ENCODE measurements at places on chromosomes 3 and 15. TPM values are rescaled to one million over a fixed set of nuclear protein-coding genes. Genes with fewer than 3 reads are reported as not detected.

The PODXL2 gene
- total RNA-seq = 39.1 TPM

The HCN4 gene
- 0.29 TPM for total RNA-seq

The GALNT15 gene
- total RNA-seq = not detected

The SLC22A14 gene
- 0.14 TPM for total RNA-seq

The NDUFB4 gene
- 136 TPM for total RNA-seq

The PARL gene
- 97.0 TPM for total RNA-seq

GRCh38 chr3:11915621-11916424 is 69.1 kb upstream of the TAMM41 start:
- DNase-seq = no peak

DNA sequence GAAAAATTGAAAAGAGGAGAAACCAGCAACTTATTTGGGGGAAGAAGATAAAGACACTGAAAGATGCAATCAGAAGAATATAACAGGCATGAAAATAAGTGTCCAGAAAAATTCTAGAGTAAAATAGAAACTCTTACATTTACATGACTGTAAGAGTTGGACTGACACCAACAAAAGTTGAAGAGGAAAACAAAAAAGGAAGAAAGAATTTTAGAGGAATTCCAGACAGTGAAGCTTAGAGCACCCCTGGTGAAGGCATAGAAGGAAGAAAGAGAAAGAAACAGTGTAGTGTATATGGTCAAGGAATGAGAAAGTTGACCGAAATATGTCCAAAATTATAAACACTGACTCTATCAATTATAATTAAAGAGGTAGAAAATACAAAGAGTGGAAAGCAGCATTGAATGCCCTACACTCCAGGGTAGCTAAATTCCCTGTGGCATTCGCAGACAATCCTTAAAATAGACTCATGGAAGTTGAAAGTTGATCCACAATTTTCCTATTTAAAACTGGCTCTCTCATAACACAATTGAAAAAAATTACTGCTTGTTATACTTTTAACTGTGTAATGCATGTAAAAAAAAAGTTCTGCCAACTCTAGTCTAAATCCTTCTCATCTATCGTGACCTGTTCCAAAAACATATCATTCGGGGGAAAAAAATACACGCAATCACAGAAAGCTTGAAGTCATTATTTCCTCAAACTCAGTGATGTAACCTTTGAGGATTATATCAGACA is 102.6 kb upstream of the ABI3BP start:
- no peak for DNase-seq

GRCh38 chr3:146543461-146544001 is 876 bp downstream of the PLSCR1 start:
- DNase-seq = no peak

- DNase-seq = no peak
Observed at GRCh38 chr3:122063908-122064307, 8.7 kb downstream of the CD86 start.

GRCh38 chr3:31345581-31345980 is 187.1 kb upstream of the STT3B start:
- no peak for DNase-seq

DNA sequence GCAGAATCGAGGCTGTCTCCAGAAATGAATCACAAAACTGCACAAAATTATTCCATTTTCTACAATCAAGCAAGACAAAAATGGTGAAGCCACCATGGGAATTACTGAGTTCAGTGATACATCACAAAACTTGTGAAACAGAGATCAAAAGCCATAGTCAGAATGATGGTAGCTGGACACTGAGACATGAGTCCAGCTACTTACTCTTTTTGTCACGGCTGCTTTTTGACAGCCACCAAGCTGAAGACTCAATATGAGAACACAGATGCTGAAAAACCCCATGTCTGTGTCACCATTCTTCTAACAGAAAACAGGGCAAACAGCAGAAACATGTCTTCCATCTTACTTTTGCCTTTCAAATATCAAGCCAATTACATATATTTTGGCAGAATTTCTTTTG is 237.6 kb downstream of the LPP start:
- no peak for DNase-seq

GRCh38 chr15:51647128-51647562 is 24.6 kb upstream of the DMXL2 start:
- DNase-seq = no peak

DNA sequence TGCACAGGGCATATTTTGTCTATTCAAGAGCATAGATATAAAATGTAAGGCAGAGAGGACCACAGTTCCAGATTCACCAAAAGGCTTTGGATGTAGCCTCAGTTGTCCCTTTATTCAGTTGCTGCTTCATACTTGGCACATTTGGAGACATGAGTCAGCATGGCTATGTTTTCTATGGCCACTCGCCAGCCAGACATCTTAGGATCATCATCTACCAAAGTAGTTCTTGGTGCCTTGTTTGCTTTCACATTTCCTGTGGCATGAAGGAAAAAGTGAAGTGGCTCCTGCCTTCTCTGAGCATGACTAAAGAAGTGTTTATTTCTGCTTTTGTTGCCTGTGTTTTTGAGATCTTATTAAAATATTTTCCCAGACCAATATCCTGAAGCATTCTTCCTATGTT is 7.2 kb downstream of the SUSD5 start:
- no peak for DNase-seq

GRCh38 chr3:54034971-54035370 is 87.4 kb upstream of the CACNA2D3 start:
- DNase-seq = no peak

DNA sequence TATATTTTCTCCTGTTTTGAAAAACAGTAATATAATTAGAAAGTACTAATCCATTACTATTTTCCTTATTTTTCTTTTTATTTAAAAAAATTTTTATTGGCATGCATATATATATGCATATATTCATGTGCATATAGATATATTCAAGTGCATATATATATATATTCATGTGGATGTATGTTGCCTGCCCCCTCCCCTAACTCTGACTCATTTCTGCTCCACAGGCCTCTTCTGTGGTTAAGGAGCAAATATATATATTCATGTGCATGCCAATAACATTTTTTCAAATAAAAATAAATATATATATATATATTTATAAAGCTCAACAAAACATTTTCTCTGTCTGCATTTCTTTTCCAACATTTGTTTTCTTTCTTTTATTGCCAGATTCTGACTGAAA is 13.6 kb upstream of the CORO2B start:
- DNase-seq = no peak

- DNase-seq = no peak
Observed at GRCh38 chr15:77421370-77421700, 647 bp downstream of the HMG20A start.

DNA sequence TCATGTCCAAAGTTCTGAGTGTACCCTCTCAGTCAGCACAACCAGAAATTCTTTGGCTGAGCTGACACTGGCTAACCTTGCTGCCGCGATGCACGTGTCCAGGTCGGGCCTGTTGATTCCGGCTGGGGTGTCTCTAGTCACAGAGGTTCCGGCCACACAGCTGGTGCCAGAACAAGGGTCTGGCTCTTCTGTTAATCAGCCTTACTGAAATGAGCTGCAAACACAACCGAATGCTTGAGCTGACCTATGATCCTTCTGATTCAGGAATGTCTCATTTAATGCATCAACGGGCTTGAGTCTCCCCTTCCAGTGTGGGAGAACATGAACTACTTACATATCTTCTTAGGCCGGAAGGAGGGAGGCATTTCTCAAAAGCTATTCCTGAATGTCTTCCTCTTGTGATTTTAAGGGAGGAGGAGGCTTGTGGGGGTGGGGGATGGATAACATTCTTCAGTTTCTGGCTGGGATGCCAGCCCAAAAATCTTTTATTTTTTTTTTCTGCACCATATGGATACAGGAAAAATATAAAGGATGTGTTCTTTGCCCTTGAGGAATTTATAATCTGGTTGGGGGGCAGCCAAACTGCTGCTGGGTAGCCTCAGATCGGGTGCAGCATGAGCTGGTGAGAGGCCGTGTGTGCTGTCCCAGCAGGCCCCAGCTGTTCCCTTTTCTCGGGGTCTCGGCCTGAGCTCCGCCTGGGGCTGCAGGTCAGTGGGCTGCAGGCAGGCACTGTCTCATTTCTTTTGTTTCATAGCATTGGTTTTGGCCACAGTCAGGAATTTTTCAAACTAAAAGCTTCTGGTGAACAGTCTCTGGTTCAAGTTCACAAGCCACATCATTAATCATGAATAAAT is 319.1 kb upstream of the TBL1XR1 start:
- DNase-seq = no peak

- DNase-seq = no peak
Observed at GRCh38 chr3:72102112-72102616, 317.2 kb upstream of the PROK2 start.

DNA sequence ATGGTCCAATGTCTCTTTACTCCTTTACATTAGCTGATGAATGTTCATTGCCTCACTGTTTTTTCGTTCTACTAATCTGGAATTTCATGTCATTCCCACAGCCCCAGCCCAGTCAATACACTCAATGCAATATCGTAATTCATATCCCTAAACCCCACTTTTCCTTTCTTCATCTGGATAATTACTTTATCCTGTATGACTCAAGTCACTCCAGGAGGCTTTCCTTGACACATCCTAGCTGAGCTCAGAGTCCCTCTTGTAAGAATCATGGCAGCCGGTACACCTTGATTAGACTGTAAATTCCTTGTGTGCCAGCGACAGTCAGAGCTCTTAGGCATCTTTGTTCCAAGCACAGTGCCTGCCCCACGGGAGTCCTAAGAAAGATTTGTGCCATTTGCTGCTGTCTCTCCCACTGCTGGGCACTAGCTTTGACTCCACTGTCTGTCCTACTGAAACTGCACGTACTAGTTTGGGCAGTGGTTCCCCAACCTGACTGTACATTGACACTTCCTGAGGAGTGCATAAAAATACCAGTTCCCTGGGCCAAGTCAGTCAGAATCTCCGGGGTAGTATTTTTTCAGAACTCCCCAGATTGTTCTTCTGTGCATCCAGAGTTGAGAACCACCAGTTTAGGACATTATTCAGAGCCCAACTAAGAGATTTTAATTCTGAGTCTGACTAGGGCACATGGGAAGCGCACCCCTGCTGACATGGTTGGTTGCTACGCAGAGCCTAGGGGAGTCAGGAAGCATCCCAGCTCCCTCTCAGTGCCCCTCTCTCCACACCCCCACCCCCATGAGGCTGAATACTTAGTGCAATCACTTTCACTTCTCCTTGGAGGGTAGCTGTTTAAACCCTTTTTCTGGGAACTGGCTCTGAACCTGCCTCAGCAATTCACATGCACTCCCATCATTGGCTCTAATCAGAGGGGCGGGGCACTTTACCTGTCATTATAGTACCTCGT is 19.5 kb upstream of the C3orf70 start:
- DNase-seq = no peak

- DNase-seq = no peak
Observed at GRCh38 chr3:131048030-131048429, 21.4 kb downstream of the NEK11 start.

DNA sequence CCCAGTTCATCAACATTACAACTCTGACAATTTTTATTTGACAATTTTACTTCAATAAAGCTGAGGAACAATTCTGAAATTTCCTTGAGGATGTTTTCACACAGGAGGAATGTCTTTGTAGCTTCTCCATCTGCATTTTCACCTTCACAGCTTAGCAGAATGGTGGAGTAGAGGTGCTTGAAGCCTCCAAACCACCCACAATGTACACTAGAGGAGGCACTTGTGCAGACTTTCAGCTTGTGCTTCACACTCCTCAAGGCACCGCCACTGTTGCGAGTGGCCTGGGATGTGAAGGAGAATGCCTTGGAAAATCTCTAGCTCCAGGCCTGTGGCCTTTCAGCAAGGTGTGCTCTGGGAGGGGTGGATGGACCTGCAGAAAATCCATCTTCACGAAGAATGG is 181.9 kb downstream of the EPHB1 start:
- DNase-seq = no peak

DNA sequence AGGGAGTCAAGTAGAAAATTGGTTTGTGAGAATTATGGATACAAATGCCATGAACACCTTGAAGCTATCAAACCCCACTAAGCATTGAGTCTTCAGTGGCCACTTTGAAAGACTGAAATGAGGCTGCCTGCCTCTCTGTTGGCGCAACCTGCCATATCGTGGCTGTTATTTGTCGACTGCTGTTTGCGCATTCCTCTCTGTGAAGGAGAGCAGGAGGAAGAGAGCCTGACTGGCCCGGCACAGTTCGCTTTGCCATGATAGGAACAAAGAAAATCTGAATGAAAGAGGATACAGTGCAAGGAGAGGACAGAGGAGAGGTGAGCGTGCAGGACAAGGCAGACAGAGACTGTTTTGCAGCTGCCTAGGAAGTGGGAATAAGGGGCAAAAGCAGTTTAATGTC is 289.4 kb downstream of the RYR3 start:
- no peak for DNase-seq

GRCh38 chr15:65303687-65304380 is 643 bp upstream of the RNU5B-1 start:
- peak; percentile 66 for DNase-seq

DNA sequence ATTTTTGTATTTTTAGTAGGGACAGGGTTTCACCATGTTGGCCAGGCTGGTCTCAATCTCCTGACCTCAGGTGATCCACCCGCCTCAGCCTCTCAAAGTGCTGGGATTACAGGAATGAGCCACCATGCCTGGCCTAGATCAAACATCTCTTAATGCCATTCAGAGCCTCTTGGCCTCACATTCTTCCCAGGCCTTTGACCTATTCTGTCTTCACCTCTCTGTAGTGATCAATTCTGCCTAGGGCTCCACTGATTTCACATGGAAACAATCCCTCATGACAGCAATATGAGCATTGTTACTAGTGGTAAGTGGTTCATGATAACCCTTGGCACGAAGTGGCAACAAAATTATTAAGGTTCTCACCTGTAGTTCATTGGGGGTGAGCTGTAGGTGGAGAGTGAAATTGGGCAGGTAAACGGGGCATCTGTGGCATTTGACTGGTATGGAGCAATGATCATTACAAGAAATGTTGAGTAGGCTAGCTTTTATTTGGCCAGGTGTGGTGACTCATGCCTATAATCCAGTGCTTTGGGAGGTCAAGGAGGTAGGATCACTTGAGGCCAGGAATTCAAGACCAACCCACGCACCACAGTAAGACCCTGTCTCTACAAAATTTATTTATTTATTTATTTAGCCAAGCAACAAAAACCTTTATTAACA is 4.8 kb upstream of the ARPIN start:
- peak; percentile 38 for DNase-seq
